Amygdala (tissue), 56 donors: ENCODE measurements at places on chromosomes 4 and X.

DNA sequence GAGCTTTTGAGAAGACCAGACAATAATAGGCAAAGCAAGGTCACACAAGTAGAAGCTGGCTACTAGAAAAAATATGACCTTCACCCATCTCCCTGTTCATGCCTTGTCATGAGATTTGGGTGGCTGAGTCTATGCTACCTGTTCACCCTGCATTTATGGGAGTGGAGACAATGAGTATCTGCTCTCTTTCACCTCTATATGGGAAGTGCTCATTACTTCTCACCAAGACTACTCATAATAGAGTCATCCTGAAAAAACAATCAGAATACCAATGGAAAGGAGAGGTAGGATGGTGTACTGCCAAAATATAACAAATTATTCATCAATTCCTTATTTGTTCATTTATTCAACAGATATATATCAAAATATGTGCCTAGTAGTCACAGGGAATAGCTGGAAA, 921.8 kb upstream of the INTU start:
- no peak for DNase-seq

DNA sequence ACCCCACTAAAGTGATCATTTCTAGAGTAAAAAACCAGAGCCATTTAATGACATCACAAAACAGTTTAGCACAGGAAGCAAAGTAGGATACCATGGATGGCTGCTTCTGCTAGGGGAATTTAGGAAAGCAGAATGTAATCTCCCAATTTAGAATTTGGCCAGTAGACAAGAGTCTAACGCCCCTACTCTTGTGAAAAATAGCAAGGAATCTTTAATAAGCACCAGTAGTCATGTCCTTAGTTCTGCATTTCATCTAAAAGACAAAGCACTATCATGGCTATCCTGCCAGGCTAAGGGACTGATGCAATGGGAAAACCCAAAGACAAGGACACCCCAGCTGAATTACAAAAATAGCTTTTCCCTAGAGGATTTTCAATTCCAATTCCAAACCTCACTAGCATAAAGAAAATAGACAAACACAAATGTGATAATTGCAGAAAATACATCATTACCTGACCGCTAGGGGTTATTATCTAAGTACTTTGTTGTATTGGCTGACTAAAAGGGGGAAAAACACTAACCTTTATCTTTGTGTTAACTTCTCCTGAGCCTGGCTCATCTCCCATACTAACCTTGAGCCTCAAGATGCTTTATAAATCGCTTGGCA, 2.6 kb upstream of the AMMECR1 start:
- no peak for DNase-seq

DNA sequence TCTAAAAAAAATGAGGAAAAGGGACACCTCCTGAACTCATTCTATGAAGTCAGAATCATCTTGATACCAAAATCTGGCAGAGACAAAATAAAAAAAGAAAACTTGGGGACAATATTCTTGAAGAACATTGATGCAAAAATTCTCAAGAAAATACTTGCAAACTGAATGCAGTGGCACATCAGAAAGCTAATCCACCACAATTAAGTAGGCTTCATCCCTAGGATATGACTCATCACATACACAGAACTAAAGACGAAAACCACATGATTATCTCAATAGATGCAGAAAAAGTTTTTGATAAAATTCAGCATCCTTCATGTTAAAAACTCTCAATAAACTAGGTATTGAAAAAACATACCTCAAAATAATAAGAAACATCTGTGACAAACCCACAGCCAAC, 98.3 kb downstream of the FAM47B start:
- DNase-seq: no peak

GRCh38 chr4:153527690-153528089, 61.5 kb downstream of the TMEM131L start:
- DNase-seq: no peak

GRCh38 chr4:75142382-75142781, 209.5 kb downstream of the PARM1 start:
- no peak for DNase-seq
